ENCODE measurements at places on chromosomes 4 and X. TPM values are rescaled to one million over a fixed set of nuclear protein-coding genes. Genes with fewer than 3 reads are reported as not detected.
A peak's percentile ranks its signal among the peaks of the same experiment; 100 is the strongest.

Gene MAMLD1
- polyA plus RNA-seq = 11.0 TPM

Gene ALAS2
- not detected for polyA plus RNA-seq

Gene ARHGAP24
- polyA plus RNA-seq = 11.9 TPM

Gene PLAC1
- polyA plus RNA-seq = 0.65 TPM

Gene TMEM31
- polyA plus RNA-seq = not detected

DNA sequence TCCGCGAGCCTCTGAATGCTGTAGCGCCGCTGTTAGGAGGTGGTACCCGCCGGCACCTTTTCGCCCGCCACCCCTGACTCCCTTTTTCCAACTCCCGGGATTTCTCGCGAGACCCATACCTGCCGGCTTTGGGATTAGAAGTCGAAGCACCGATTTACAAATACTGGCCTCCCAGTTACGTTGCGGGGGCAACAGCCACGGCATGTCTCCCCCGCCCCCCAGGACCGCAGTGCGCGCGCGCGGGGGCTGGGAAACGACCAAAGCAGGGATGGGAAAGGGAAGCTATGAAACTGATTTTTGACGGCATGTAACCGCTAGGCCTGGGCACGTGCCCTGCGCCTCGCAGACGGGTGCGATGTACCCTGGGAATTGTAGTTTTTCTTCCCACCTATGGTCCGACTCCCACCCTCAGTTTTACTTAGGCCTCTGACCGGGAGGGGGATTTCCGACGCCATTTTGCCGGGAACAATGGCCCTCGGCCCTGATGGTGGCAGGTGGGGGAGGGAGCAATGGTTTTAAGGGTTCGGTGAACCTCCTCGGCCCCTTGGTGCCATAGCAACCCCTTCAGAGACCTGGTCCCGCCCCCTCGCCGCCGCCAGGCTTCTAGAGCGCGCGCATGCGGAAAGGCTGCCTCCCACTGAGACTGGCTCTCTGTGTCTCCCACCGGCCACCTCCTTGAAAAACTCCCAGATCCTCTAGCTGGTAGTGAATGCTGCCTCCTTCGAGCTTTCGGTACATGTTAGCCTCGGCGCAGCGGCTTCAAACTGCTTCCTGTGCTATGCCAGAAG is 772 bp upstream of the WNK3 start:
- peak overlapping the region; percentile 71 for H3K4me3 ChIP-seq
- peaks cover 6% of the 10 kb centered on the region for H3K27me3 ChIP-seq
- H3K27ac ChIP-seq = peak overlapping the region; percentile 46
- peak; percentile 41 for DNase-seq

DNA sequence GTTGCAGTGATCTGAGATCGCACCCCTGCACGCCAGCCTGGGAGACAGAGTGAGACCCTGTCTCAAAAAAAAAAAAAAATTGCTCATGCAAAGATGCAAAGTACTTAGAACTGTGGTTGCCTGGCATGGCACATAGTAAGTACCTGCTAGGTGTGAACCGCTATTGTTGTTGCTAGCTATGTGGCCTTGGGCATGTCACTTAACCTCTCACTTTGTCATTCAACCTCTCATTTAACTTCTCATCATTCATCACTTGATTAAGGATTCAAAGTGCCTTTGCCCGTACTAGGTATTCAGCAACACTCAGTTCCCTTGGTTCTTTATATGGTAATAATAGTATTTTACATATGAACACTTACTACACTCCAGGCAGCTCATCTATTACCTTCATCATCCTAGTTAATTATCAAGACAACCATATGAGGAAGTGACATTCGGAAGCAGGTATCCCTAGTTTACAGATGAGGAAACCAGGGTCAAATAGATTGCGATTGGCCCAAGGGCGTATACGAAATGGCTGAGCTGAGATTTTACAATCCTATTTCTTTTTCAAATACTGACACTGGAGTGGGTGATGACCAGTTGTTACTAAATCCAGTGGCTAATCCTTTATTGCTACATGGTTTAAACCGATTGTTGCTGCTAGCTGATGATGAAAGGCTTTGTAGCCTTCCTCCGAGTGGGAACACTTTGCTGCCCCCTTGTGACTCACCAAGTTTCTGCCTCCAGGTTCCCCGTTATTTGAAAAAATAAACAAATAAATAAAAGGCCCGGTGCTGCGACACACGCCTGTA is 28.8 kb upstream of the SOWAHD start:
- peak; percentile 64 for DNase-seq
- no peaks in the 10 kb centered on the region for H3K4me1 ChIP-seq
- no peak overlapping the region for H3K27ac ChIP-seq
- H3K36me3 ChIP-seq = no peaks in the 10 kb centered on the region

DNA sequence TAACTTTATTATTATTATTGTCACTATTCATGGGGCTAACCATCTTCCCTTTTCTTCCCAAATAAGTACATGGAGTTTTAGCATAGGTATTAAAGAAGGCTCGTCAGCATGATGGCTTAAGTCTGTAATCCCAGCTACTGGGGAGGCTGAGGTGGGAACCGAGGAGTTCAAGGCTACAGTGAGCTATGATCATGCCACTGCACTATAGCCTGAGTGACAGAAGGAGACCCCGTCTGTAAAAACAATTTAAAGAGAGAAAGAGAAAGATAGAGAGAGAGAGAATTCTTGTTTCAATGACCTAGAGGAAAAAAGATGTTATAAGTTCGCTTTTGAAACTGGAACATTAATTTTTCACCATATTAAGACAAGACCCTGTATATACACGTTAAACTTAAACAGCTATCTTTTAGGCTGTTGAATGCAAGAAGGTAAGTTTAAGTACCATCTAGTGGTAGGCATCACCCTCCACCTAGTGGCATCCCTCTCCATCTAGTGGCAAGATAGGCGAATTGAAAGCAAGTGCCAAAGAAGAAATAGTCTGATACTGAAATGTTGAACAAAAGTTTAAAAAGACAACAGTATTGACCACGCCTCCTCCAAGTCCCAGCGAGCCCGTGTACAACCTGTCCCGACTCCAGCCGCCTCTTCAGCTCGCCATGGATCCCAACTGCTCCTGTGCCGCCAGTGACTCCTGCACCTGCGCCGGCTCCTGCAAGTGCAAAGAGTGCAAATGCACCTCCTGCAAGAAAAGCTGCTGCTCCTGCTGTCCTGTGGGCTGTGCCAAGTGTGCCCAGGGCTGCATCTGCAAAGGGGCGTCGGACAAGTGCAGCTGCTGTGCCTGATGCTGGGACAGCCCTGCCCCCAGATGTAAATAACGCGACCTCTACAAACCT is 26.0 kb upstream of the YTHDC1 start:
- no peaks in the 10 kb centered on the region for H3K27me3 ChIP-seq
- H3K36me3 ChIP-seq = no peaks in the 10 kb centered on the region
- no peak overlapping the region for H3K4me3 ChIP-seq
- H3K4me1 ChIP-seq = peaks cover 9% of the 10 kb centered on the region
- DNase-seq = peak; percentile 64

- H3K27me3 ChIP-seq = no peaks in the 10 kb centered on the region
- H3K27ac ChIP-seq = no peak overlapping the region
- H3K4me3 ChIP-seq = no peak overlapping the region
- no peaks in the 10 kb centered on the region for H3K36me3 ChIP-seq
- H3K4me1 ChIP-seq = peaks cover 2% of the 10 kb centered on the region
These were observed 16.3 kb downstream of the SYNPO2 start for GRCh38 chr4:118904935-118905334.

DNA sequence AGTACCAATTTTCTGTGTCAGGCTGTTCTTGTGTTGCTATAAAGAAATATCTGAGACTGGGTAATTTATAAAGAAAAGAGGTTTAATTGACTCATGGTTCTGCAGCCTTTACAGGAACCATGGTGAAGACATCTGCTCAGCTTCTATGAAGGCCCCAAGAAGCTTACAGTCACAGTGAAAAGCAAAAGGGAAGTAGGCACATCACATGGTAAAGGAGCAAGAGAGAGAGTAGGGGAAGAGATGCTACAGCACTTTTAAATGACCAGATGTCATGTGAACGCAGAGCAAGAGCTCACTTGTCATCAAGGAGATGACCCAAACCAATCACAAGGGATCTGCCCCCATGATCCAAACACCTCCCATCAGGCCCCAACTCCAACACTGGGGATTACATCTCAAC is 174.3 kb downstream of the ATP10D start:
- H3K4me1 ChIP-seq = no peaks in the 10 kb centered on the region
- H3K36me3 ChIP-seq = no peaks in the 10 kb centered on the region
- no peak for DNase-seq
- no peak overlapping the region for H3K27ac ChIP-seq
- H3K4me3 ChIP-seq = no peak overlapping the region

DNA sequence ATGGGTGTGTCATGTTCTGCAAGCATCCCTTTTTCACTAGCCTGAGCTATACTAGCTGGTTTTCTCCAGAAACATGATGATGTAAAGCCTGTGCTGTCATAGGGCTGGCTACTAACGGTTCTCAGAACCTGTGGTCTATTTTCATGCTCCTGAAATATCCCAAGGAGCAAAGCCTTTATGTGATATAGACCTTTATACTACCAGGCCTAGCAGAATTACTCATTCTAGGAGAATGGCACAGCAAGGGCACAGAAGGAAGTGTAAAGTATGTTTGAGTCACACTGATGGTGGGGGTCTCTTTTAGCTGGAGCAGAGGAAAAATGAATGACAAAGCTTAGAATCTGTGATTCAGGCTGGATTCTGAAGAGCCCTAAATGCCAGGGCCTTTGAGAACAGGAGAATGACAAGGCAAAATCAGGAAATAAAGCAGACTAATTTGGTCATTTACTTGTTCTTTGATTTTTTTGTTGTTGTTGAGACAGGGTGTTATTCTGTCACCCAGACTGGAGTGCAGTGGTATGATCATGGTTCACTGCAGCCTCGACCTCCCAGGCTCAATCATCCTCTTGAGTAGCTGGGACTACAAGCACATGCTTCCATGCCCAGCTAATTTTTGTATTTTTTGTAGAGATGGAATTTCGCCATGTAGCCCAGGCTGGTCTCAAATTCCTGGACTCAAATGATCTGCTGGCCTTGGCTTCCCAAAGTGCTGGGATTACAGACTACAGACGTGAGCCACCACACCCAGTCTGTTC is 11.8 kb downstream of the TCEAL1 start:
- no peak overlapping the region for H3K27ac ChIP-seq
- H3K27me3 ChIP-seq = no peaks in the 10 kb centered on the region
- H3K4me1 ChIP-seq = peaks cover 1% of the 10 kb centered on the region
- peak; percentile 63 for DNase-seq

GRCh38 chr4:110071466-110071865 is 126.9 kb downstream of the ELOVL6 start:
- no peaks in the 10 kb centered on the region for H3K36me3 ChIP-seq
- no peaks in the 10 kb centered on the region for H3K4me1 ChIP-seq
- H3K4me3 ChIP-seq = no peak overlapping the region
- DNase-seq = no peak
- H3K27ac ChIP-seq = no peak overlapping the region

GRCh38 chr4:174318829-174319764 is 35.4 kb downstream of the CEP44 start:
- peaks cover 2% of the 10 kb centered on the region for H3K4me1 ChIP-seq
- H3K36me3 ChIP-seq = no peaks in the 10 kb centered on the region
- DNase-seq = peak; percentile 46
- no peak overlapping the region for H3K27ac ChIP-seq
- H3K27me3 ChIP-seq = no peaks in the 10 kb centered on the region

DNA sequence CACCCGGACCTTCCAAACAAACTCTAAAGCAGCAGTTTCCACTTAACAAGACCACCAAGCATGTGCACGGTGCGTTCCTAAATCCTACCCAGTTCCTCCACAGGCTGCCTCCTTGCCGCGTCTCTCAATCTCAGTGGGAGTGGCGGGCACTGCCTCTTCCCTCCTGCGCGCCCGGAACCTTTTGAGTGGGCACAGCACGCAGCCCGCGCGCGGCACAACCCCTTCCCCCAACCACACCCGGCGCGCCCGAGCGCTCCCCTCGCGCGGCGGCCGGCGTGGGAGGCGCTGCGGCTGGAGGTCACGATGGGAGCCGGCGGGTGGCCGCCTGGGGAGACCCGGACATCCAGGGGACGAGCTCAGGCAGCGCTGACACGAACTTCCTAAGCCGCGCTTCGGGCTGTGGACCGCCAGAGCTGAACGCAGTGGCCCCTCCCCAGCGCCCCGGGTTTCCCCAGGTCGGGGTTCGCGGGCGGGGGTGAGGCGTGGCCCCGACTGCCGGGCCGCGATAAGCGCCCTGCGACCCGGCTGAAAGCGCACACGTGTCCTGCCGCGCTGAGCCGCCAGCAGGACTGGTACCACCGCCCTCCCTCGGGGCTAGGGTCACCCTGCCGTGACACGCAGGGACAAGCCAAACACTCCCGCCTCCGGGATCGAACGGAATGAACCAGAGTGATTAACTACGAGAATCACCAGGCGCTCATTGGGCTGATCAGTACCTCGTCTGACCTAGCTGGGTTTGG is at the start of gene ABCG2:
Gene ABCG2 (minus strand): TSS at position 151 of the 740 bp plus-strand sequence. CDS start 18,644 bp downstream, outside the sequence.
- no peaks in the 10 kb centered on the region for H3K36me3 ChIP-seq
- peak; percentile 75 for DNase-seq
- H3K27ac ChIP-seq = peak within 1 kb of the TSS; percentile 35
- no peaks in the 10 kb centered on the region for H3K27me3 ChIP-seq
- peak within 1 kb of the TSS; percentile 88 for H3K4me3 ChIP-seq

GRCh38 chr4:2929469-2929868 is 33.7 kb downstream of the NOP14 start:
- H3K4me3 ChIP-seq = no peak overlapping the region
- peaks cover 9% of the 10 kb centered on the region for H3K4me1 ChIP-seq
- H3K36me3 ChIP-seq = peaks cover 74% of the 10 kb centered on the region
- H3K27ac ChIP-seq = no peak overlapping the region

- H3K27me3 ChIP-seq = no peaks in the 10 kb centered on the region
- H3K27ac ChIP-seq = no peak overlapping the region
These were observed 44.6 kb downstream of the GABRB1 start for GRCh38 chr4:47075919-47076318.

DNA sequence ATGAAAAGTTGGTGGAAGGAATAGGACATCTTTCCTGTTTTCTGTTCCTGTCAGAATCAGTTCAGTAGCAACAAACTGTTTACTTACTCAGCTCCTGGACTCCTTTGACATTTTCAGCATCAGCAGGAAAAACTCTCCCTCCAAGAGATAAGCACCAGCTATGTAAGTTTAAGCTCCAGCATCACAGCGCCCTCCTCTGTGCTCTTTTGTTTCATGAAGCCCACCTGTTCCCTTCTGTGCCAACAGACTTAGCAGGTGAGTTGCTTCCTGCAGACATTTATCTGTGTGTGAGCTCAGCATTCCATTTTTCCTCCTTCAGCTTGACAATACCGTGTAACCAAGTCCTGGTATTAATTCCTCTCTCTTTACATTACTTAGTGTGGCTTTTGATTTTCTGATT is 644.1 kb upstream of the AGA start:
- peak; percentile 1 for DNase-seq
- no peaks in the 10 kb centered on the region for H3K36me3 ChIP-seq
- H3K27me3 ChIP-seq = no peaks in the 10 kb centered on the region
- no peak overlapping the region for H3K27ac ChIP-seq
- no peaks in the 10 kb centered on the region for H3K4me1 ChIP-seq

- peak overlapping the region; percentile 48 for H3K27ac ChIP-seq
- peak; percentile 73 for DNase-seq
- 0 out of 2 replicates have a peak, but pooled peaks cover 1% of the 10 kb centered on the region for H3K36me3 ChIP-seq
- H3K27me3 ChIP-seq = no peaks in the 10 kb centered on the region
- no peak overlapping the region for H3K4me3 ChIP-seq
These were observed 15.4 kb upstream of the FAM9C start for GRCh38 chrX:13059637-13060499.

GRCh38 chr4:93132631-93133030 is 695.9 kb upstream of the ATOH1 start:
- no peaks in the 10 kb centered on the region for H3K36me3 ChIP-seq
- no peaks in the 10 kb centered on the region for H3K27me3 ChIP-seq
- no peak for DNase-seq
- H3K4me1 ChIP-seq = no peaks in the 10 kb centered on the region
- H3K27ac ChIP-seq = no peak overlapping the region
